AG08396 (cell line): ENCODE measurements at places on chromosomes 11 and 22.
A peak's percentile ranks its signal among the peaks of the same experiment; 100 is the strongest.

DNA sequence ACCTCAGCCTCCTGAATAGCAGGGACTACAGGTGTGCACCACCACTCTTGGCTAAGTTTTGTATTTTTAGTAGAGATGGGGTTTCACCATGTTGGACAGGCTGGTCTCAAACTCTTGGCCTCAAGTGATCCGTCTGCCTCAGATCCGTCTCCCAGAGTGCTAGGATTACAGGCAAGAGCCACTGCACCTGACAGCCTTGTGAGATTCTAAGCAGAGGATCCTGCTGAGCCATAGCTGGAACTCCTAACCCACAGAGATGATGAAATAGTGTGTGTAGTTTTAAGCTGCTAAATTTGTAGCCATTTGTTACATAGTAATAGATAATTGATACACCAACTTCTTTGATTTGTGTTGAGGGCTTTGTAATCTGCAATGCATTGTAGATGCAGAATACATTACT lies 51.1 kb downstream of the CLMP start:
- DNase-seq = no peak

GRCh38 chr11:15649371-15650104 lies 534.8 kb downstream of the INSC start:
- no peak for DNase-seq

- DNase-seq = no peak
These were observed 329.7 kb downstream of the TBC1D22A start for GRCh38 chr22:47091921-47092700.

- DNase-seq = peak; percentile 34
These were observed 43.8 kb downstream of the INSC start for GRCh38 chr11:15158351-15159015.

GRCh38 chr11:130523166-130523565 lies 74.7 kb downstream of the ADAMTS15 start:
- DNase-seq = no peak

DNA sequence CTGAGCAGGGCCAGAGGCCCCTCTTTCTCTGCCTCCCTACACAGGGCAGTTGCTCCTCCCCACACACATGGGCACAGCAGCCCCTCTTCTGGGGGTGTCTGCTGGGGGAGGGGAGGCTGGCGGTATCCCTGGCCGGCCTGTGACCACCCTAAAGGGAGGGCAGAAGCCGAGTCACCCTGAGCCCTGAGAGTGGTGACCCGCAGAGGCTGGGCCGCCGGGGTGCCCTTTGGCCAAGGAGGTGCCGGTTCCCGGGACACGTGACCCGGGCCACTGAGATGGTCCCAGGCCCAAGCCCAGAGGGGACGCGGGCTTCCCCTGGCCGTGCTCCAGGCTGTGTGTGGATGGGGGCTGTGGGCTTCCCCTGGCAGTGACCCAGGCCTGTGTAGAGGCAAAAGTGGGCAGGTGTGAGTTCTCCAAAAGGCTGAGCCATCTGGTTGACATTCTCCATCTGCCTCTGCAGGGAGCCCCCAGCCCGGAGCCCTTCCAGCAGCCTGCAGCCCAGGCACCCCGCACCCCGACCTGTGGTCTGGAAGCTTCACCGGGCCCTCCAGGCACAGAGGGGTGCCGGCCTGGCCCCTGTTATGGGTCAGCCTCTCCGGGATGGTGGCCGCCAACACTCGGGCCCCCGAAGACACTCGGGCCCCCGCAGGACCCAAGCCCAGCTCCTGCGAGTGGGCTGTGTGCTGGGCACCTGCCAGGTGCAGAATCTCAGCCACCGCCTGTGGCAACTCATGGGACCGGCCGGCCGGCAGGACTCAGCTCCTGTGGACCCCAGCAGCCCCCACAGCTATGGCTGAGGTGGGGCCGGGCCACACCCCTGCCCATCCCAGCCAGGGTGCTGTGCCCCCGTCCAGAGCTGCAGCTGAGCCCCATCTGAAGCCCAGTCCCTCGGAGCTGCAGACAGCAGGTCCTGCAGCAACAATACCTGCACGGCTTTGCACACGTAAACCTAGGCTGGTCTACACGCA lies 1.0 kb downstream of the ADM2 start:
- DNase-seq = no peak

- no peak for DNase-seq
These were observed 6.0 kb downstream of the KBTBD4 start for GRCh38 chr11:47572715-47573255.

GRCh38 chr22:31898926-31899325 lies 45.4 kb upstream of the YWHAH start:
- no peak for DNase-seq
